ENCODE measurements at places on chromosomes 7 and 10.

DNA sequence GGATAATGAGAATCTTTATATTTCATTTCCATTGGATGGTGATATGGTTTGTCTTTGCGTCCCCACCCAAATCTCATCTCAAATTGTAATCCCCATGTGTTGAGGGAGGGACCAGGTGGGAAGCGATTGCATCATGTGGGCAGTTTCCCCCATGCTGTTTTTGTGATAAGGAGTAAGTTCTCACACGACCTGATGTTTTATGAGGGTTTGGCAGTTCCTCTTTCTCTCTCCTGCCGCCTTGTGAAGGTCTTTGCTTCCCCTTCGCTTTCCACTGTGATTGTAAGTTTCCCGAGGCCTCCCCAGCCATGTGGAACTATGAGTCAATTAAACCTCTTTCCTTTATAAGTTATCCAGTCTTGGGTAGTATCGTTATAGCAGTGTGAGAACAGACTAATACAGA lies 59.4 kb downstream of the MTPN start:
- no peak for DNase-seq

DNA sequence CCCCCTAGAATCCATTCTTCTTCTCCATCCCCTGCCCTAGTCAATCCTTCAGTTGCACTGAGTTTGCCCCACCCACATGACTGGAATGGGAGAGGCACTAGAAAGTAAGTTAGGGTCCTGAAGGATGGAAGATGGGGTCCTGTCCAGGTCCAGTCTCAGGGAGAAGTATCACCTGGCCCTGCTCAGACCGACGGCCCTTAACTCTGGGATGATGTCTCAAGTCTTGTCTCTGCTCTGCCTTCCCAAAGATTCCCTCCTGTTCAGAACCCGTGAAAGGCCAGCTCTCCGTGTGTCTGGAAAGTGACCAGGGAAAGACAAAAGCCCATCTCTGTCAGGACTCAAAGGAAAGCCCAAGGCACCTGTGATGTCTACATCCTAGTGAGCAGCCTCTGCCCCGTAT lies 88.8 kb downstream of the OAT start:
- DNase-seq = peak; percentile 45

- DNase-seq = peak; percentile 88
Observed at GRCh38 chr7:5636914-5637313, 144.5 kb downstream of the RNF216 start.

GRCh38 chr7:46583656-46584055 lies 662.6 kb upstream of the IGFBP3 start:
- DNase-seq = no peak

- DNase-seq = no peak
Observed at GRCh38 chr10:27446091-27446918, 57.8 kb upstream of the RAB18 start.

DNA sequence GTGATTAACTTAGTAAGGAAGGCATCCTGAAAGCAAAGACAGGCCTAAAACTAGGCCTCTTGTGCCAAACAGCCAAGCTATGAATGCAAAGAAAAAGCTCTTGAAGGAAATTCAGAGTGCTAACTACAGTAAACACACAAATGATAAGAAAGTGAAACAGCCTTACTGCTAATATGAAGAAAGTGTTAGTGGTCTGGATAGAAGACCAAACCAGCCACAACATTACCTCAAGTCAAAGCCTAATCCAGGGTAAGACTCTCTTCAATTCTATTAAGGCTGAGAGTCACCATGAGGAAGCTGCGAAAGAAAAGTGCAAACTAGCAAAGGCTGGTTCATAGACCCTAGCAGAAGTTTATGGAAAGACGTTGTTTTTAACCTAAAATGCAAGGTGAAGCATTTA lies 66.0 kb downstream of the IPMK start:
- DNase-seq = no peak

DNA sequence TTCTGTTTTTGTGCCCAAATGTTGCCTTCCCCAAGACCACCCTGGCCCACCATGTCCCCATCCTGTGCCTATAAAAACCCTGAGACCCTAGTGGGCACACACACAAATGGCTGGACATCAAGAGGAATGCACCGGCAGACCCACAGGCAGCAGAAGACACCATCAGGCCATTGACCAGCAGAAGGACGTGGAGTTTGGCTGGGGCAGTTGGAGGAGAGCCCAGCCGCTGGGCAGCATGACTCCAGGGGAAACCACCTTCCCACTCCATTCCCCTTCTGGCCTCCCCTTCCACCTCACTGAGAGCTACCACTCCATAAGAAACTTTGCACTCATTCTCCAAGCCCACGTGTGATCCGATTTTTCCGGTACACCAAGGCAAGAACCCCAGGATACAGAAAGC lies 309.2 kb downstream of the CAMK1D start:
- no peak for DNase-seq

- no peak for DNase-seq
Observed at GRCh38 chr10:50332108-50332842, 81.0 kb upstream of the ASAH2 start.

DNA sequence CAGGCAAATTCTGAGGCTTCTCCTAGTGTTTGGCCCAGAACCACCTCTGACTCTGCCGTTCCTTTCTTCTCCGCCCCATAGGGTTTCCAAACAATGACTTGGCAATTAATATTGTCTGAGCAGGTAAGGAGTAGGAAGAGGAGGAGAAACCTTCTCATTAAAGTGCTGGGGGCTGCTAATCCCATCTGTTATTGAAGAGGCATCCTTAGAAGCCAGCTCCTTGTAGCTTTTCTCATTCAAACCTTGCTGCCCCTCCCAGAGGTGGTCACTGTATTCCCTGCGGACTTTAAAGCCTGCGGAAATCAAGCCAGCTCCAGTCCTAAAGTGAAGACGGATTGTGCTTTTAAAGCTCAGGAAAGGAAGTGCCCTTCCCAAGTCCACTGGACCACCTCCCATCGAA lies 1.4 kb upstream of the NKX1-2 start:
- DNase-seq = no peak

GRCh38 chr10:125370578-125370977 lies 210.2 kb upstream of the CTBP2 start:
- no peak for DNase-seq

DNA sequence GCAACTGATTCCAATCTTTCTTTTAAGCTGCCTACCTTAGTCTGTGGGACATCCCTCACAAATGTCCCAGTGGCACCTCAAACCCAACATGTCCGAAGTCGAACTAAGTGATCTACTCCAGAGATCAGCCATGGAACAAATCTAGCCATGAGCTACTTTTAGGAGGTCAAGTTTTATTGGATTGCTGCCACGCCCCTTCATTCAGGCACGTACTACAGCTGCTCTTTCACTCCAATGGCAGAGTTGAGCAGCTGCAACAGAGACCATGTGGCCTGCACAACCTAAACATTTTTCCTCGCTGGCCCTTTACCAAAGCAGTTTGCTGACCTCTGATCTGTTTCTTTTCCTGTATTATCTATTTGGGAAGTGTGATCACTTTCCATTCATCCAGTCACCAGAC lies 192.4 kb upstream of the CDCA7L start:
- no peak for DNase-seq

- DNase-seq = no peak
Observed at GRCh38 chr10:121216295-121216694, 365.1 kb downstream of the WDR11 start.

- DNase-seq = no peak
Observed at GRCh38 chr10:28375399-28376354, 72.8 kb upstream of the MPP7 start.

- DNase-seq = no peak
Observed at GRCh38 chr7:31553661-31554081, 39.8 kb downstream of the ITPRID1 start.

GRCh38 chr10:127576740-127577161 lies 27.6 kb downstream of the NPS start:
- DNase-seq = no peak

DNA sequence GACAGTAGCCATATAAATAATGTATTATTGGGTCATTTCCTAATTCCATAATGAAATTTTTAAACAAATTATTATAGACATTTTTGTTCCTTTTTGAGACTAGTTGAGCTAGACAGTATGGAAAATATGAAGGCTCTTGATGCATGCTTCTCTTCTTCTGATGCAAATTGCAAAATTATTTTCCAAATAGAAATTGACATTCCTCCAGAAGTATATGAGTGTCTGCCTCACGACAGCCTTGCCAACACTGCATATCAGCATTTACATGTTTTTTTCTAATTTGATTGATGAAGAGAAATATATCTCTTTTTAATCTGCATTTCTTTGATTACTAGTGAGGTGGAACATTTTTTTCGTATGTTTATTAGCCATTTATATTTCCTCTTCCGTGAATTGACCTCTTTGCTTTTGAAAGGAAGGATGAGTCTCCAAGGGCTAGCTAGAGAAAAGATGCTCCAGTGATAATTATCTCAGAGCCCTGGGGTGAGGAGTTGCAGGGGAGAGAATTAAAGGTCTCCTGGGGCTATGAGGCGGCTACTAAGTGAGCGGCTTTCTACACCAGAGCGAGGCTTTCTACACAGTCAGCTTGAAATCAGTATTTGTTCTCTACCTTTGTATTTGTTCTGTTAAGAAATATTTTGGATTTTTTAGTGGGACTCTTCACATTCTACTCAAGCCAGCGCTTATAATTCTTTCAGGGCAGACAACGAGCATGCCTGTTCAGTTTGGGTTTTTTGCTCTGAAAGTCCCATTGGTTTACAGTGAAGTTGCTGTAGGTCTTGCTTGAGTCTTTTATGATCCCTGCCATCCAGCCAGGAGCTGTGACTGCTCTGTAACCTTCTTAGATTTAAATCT lies 712.2 kb upstream of the GALNT17 start:
- DNase-seq = no peak

- no peak for DNase-seq
Observed at GRCh38 chr7:22628112-22628511, 98.9 kb upstream of the IL6 start.

DNA sequence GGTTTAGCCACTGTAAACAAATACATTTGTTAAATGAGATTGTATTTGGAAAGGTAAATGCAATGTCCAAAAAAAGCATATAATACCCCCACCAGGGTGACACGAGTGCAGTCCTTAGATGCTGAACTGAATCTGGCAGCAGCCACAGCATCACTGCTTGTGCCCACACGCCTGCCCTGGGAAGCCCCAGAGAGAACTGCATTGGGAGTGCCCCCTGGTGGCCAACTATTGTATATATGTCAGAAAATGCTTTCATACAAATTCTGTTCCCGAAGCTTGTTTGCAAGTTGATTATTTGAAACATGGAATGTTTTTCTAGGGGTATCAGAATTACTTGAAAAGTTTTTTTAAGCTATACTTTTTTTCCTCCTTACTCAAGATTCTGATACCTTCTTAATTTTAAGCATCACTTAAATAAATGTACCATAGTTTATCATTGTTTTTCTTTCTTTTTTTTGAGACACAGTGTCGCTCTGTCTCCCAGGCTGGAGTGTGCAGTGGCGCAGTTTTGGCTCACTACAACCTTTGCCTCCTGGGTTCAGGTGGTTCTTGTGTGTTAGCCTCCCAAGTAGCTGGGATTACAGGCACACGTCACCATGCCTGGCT lies 50.1 kb downstream of the LANCL2 start:
- no peak for DNase-seq

- DNase-seq = no peak
Observed at GRCh38 chr10:79206300-79207095, 137.7 kb downstream of the ZMIZ1 start.

GRCh38 chr7:82699773-82700186 lies 256.2 kb upstream of the CACNA2D1 start:
- DNase-seq = no peak

DNA sequence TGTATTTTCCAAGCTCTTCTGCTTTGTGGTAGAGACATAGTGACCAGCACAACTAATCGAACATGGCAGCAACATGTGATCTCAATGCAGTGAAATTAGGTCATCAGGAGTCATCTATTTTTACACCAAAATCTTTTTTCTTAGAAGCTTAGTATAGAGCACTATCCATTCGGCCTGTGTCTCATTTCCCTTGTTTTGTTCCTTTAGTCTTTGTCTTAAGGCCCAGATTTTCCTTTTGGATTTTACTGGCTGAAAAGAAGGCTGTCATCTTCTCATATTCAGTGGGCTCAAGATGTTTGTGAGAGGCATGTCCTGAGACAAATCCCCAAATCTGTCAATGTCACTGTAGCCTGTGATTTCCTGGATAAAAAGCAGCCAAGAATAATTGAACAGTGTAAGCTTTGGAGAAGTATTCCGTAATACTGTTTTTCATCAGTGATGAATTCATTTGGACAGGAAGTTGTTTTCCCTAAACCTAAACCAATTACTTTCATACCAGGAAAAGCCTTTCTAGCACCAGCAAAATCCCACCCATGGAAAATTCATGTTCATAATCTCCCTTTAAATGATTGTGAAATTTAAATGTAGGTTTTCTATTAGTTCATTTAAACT lies 55.2 kb downstream of the MAGI2 start:
- DNase-seq = no peak

- no peak for DNase-seq
Observed at GRCh38 chr7:130593033-130593432, 75.5 kb downstream of the COPG2 start.

- DNase-seq = no peak
Observed at GRCh38 chr7:29442146-29442545, 121.5 kb upstream of the PRR15 start.

DNA sequence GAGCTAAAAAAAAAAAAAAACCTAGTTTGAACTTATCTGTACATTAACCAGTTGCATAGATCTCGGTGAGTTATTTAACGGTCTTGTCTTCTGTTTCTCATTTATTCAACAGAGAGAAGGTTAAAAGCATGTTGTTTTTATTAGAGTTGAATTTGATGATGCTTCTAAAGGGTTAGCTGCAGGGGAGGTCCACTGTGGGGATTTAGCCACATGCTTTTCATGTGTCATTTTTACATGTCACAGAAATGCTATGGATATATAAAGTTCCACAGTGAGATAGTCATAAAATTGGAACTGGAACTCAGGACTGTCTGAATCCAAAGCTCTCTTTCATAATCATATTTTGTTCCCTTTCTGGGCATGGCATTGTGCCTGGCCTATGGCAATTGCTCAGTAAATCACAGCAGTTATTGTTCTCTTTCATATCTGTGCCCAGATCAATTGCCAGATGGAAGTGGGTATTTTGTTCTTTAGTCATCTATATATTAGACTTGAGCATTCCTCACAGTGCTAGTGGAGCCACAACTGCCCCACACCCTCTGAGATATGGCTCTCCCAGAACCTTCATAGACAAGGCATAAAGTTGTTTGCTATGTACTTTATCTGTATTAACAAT lies 578.8 kb downstream of the NRG3 start:
- no peak for DNase-seq

GRCh38 chr10:128265596-128265995 lies 139.4 kb upstream of the MKI67 start:
- DNase-seq = no peak

- no peak for DNase-seq
Observed at GRCh38 chr7:39588416-39588815, 22.2 kb downstream of the YAE1 start.

DNA sequence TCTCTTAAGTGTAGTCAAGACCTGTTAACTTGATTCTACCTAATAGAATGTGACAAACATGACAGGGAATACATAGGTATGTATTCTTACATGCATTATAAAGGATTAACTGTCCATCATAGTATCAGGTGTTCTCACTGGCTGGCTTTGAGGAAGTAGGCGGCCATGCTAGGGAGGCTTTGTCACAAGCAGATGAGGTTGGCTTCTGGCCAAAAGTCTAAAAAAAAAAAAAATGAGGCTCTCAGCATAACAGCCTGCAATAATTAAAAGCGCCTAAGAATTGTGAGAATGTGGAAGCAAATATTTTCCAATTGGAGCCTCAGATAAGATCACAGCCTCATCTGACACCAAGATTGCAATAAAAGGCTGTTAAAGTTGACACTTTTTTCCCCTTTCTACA lies 1256.8 kb upstream of the SORCS1 start:
- DNase-seq = no peak

Data from coronary artery (tissue), 2 donors.